ENCODE measurements at places on chromosomes 3 and 15.

- no peak for DNase-seq
Observed at GRCh38 chr15:100250176-100250800, 91.5 kb downstream of the ADAMTS17 start.

DNA sequence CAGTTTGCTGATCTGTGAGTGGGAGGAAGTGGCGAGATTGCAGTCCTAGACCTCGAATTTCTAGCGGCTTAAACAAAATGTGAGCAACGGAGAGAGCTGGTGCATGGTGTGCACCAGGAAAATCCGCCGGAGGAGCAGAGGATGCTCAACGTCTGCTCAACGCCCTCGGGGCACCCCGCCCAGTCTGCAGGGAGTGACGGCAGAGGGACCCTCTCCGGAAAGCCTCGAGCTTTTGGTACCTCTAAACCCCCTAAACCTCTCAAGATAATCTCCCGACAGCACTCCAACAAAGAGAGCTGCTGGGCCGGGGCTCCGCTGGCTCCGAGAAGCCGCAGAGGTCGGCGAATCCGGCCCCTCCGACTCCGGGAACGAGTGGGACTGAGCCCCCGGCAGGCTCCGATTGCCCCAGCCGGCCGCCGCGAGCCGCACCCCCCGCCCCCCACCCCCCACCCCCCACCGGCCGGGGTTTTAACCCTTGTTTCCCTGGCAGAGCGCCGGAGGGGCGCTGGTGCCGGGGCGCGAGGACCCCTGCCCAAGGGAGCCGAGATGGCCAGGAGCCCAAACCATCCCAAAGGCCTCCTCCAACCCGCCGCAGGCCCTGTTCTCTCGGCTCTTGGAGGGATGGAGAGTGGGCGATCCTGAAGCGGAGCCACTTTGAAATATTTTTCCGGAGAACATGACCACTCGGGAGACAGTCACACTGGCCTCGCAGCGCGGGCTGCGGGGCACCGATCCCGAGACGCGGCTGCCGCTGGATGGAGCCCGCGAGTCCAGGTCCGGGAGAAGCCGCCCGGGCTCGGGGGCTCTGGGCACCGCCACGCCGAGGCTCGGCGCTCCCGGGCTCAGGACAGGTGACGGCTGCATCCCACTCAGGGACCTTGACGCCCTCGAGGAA lies 1.5 kb downstream of the MEGF11 start:
- DNase-seq = peak; percentile 50

- DNase-seq = no peak
Observed at GRCh38 chr3:113896930-113897329, 50.9 kb upstream of the ZDHHC23 start.

GRCh38 chr3:181919375-181919774 lies 207.7 kb downstream of the SOX2 start:
- DNase-seq = no peak

- no peak for DNase-seq
Observed at GRCh38 chr3:132008837-132009236, 26.0 kb downstream of the CPNE4 start.

DNA sequence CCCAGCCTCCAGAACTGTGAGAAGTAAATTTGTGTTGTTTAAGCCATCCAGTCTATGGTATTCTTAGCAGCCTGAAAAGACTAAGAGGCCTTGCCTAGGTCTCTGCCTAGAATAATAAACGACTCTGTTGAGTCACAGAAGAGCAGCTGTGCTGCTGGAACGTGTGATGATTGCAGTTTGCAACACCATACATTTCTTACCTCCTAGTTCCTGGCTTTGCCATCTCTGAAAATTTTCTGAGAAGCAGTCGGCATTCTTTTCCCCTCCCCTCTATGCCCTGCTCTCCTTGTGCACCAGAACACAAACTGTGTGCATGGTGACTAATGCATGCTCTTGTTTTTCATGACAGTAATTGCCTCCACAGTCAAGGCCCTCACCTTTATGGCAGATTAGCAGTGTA lies 301.3 kb downstream of the IL20RB start:
- DNase-seq = no peak

DNA sequence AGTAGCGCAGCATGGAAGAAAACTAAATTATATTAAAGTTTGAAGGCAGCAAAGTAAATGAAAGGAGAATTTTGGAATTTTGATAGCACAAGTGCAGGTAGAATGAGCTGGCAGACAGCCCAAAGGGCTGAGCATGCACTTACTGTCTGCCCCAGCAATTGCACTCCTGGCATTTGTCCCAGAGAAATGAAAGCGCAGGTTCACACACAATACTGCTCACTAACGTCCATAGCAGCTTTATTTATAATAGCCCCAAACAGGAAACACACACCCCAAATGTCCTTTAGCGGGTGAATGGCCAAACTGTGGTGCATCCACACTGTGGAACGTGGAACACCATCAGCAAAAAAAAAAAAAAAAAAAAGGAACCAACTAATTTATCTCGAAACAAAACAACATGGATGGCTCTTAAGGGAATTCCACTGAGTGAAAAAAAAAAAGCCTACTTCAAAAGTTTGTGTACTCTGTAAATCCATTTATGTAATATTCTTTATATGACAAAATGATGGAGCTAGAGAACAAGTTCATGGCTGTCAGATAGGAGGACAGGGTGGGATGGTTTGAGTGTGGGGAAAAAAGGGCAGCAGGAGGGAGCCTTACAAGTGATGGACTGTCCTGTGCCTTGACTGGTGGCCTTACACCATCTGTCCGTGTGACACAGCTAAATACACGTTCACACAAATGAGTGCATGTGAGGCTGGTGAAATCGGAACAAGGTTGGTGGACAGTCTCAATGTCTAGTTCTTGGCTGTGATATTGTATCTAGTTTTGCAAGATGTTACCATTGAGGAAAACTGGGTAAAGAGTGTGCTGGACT lies 6.0 kb upstream of the TM2D3 start:
- DNase-seq = no peak

DNA sequence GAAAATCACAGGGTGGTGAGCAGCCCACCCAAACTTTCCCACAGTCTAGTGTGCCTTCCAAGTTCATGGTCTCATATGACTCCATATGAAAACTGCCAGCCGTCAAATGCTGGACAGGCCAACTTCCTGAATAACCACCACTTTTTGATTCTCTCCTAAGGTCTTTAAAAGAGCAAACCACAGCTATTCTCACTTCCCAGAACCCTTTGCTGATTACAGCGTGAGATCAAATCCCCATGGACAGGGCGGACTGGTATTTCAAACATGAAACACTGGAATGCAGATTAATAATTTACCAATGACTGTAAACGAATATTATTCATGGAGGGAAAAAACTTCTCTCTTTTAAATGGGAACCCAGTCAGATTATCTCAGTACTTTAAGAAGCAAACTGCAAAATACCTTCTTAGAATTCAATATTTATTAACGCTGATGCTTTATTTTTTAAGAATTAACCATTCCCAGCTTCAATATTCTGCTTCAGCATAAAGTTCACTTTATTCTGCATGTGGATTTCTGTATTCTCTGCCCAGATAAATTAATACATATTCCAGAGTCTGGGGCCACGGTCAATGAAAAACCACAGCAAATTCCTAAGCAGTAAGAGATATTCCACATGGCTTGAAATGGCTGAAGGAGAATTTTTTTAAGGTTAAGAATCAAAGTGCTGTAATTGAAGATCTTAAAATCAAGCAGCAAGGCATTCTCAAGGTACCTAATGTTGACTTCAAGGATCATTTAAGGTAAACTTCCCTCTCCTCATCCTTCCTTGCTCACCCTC lies 42.9 kb downstream of the MYO1E start:
- no peak for DNase-seq

- no peak for DNase-seq
Observed at GRCh38 chr3:58355179-58355578, 22.5 kb downstream of the PXK start.

DNA sequence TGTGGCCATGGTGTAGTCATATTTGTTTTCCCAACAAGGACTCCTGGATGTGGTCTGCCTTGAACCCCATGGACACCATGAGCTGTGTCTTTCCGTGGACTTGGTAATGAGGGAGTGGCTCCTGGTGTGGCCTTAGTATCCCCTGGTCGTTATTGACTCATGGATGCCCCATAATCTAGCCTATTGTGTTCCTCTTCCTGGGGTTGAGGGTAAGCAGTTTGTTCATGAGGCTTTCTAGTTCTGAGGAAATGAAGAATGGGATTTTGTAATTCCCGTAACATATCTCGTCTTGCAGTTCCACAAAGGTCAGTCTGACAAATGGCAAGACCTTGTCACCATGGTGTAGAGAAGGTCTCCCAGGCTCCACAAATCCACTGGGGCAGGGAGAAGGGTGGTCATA lies 22.6 kb downstream of the RAB7A start:
- DNase-seq = no peak

DNA sequence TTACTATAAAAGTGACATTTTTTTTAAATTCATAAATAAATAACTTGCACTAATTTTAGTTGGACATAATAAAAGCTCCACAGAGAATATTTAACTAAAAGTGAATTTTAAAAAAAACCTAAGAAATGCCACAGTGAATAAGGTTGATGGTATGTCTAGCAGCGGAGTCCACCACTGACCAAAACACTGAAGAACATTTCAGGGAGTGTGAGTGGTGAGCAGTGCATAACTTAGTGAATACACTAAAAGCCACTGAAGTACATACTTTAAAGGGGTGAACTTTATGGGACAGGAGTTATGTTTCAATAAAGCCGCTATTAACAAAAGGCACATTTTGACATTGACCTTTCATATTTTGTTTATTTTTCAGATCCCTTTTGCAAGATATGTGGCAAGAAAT lies 32.3 kb downstream of the SRP14 start:
- no peak for DNase-seq

DNA sequence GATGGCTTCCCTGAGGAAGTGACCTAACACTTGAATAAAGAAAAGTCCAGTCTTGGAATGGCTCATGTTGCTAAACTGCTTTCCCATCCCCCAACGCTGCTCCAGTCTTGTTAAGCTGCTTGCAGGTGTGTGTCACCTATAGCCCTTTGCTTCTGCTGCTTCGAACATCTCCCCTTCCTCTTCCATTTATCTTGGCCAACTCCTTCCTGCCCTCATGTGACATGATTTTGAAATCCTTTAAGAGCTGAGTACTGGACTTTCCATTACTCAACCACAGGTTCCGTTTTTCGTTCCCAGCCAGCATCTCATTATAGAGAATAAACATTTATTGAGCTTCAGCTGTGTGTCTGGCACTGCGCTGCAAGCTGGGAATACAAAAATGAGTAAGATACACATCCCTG lies 1.7 kb downstream of the ATG7 start:
- no peak for DNase-seq

DNA sequence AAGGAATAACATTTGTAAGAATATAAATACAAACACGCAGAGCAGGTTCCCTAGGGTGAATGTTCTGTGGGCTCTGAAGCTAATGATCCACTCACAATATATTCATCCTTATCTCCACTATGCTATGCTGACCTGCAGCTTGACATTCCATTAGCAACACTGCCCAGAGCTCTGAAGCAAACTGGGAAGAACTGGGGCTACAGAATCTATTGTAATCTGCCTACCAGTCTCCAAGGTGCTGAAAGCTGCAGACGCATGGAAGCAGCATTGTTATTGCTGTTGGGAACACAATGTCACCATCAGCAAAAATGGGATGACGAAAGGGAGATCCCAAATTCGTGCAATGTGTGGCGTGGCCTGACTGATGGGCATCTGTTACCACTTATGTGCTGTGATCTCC lies 316.7 kb upstream of the RORA start:
- DNase-seq = no peak

DNA sequence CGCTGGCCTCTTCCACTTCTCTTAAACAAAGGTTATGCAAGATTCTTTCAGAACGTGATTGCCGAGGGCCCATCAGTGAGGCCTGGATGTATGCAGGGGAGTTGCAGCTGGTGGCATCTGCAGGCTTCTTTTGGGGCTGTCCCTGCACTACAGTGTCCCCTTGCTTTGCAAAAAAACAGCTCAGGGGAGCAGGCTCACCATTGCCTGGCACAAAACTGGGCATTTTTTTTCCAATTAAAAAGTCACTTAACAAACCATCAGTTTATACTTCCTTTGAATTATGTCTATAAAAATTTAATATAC lies 148.6 kb downstream of the ATP10A start:
- DNase-seq = no peak

- no peak for DNase-seq
Observed at GRCh38 chr3:47604145-47604544, 25.5 kb upstream of the CSPG5 start.

GRCh38 chr3:125055331-125055912 lies 375 bp downstream of the HEG1 start:
- DNase-seq = no peak

DNA sequence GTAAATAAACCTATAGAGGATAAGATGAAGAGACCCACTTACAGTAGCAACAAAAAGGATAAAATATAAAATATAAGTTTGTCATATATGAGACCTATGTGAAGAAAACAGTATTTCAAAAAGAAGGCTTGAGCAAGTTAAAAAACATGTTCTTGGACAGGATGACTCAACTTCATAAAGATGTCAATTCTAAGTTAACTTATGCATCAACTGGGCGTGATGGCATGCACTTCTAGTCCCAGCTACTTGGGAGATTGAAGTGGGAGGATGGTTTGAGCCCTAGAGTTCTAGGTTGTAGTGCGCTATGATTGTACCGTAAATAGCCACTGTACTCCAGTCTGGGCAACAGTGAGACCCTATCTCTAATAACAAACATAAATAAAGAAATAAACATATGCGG lies 59.7 kb downstream of the PDCD6IP start:
- DNase-seq = no peak

DNA sequence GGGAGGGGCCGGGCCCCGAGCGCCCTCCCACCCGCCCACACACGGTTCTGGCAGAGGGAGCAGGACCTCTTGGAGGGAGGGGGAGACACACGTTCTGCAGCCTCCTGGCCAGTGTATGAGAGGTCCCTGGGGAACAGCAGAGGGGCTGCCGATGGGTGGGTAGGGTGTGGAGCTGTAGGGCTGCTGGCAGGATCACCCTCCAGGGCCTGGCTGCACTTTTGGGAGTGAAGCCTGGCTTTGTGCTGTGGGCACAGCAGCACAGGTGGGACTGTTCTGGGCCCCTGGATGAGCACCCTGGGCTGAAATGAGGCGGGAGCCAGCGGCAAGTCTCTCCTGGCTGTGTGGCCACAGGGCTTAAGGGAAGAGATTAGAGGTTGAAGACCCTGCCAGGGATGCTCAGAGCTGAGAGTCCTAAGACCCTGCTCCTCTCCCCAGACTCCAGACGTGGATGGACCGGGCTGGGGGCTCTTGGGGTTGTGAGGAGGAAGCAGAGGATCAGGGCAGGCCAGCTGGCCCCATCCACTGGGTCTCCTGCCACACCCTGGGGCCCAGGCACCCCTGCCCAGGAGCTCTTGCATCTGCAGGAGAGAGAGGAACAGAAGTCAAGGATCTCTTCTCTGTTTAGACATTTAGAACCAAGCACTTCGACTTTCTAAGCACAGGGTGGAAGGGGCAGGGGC lies 45.2 kb downstream of the RGMA start:
- no peak for DNase-seq

DNA sequence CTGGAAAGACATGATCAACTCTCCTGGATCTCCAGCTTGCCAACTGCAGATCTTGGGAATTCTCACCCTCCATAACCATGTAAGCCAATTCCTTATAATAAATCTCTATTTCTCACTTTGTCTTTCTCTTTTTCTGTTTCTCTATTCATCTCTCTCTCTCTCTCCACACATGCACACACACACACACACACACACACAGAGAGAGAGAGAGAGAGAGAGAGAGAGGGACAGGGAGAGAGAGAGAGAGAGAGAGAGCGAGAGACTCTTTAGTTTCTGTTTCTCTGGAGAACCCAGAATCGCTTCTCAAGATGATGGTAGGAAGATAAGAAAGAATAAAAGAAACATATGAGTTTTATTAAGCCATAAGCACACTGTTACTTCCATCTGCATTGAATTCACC lies 111.9 kb downstream of the BCHE start:
- DNase-seq = no peak
